ENCODE measurements at places on chromosomes 5 and 9.

DNA sequence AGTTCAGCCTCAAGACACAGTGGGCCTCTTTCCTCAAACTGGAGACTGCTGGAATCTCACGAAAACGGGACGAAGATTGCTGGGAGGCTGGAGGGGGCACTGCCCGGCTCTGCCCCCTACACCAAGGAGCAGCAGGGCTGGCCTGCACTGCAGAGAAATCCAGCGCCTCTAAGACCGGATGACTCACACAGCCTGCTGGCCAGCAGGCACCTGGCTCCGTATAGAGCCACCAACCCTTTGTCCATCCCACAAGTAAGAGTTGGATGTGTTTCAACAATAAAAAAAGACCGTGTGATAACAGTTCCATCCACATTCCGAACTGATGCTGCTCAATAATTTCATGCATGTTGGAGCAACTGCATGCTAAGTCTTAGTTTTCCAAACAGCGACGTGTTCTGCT is 11.5 kb downstream of the CCDC127 start:
- no peak for DNase-seq

DNA sequence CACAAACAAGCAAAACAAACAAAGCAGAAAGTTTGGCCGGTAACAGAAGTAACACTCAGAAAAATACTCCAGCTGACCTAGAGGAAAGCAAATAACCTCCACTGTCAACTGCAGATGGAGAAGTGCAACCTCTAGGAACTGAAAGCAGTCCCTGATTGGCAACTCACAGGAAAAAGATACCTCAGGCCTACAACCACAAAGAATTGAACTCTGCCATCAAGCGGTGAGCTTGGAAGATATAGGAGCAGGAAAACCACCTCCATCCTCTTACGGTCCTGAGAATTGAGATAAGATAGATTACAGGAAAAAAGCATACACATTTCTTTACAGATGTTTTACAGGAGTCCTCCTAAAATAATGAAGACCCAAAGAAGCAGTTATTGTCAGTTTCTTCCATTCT is 184.5 kb downstream of the PDZD2 start:
- DNase-seq: no peak

DNA sequence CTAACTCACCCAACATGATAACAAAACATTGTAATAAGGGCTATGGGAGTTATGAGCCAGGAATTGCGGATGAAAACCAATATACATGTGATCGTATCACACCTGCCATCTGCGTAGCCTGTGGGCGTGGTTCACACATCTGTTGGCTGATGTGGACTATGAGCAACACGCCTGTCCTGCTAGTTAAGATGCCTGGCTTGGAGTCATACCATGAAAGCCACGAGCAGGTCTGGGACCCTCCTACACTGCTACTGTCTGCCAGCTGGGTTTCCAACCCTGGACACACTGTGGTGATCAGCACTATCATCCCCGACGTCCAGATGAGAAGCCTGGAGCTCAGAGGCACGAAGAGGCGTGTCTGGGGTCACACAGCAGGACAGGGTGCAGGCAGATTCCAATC is 40.2 kb downstream of the STK10 start:
- no peak for DNase-seq

- no peak for DNase-seq
Measured at GRCh38 chr5:74954919-74955318, 88.7 kb upstream of the FAM169A start.

DNA sequence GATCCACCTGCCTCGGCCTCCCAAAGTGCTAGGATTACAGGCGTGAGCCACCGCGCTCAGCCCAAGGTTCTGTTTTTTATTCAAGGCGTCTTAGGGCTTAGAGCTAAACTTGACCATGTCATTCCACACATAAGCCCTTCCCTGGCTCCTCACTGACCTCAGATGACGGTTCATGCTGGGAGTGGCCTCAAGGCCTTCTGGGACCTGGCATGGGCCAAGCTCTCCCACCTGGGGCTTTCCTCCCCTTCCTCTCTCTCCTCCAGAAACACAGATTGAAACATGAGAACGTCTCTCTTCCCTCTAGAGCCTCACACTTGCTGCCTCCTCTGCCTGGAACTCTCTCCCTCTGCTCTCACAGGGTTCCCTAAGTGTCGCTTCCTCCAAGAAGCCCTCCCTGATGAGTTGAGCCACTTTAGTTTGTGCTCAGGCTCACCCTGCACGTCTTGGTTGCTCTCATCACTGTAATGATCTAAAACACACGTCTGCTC is 155.6 kb upstream of the IER5L start:
- DNase-seq: no peak

DNA sequence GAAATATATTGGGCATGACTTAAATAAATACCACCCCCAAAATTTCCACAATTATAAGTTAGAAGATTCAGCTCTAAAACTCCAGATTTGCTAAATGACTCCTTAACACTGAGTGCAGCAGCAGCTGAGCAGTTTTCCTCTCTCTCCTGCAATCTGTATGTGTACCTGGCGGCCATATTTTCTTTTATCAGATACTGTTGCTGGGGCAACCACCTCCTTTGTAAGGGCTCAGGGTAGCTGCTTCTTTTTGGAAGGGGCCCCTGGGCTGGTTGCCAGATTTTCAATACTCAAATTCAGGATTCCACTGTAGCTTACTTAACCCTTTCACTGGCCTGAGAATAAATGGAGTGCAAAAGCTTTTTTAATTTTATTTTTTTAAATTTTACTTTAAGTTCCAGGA is 197.0 kb downstream of the TAF11L14 start:
- peak; percentile 93 for DNase-seq

DNA sequence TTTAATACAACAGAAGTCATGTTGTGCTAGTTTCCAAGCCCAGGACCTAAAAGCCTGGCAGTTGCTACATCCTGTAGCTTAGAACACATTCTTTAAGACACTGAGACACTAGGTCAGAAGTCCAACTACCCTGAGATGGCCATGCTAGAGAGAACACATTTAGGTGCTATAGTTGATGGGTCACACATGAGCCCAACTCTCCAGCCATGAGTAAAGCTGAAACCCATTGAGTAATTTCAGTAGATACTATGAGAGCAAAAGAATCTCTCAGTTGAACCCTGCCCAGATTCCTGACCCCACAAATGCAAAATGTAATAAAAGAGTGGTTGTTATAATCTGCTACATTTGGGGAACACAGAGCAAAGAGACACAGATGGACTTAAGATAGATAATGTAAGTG is 164.4 kb downstream of the SEMA5A start:
- DNase-seq: no peak

- no peak for DNase-seq
Measured at GRCh38 chr5:143055596-143056338, 285.6 kb downstream of the ARHGAP26 start.

GRCh38 chr5:62143268-62144229 is 162.5 kb upstream of the KIF2A start:
- DNase-seq: peak; percentile 12

DNA sequence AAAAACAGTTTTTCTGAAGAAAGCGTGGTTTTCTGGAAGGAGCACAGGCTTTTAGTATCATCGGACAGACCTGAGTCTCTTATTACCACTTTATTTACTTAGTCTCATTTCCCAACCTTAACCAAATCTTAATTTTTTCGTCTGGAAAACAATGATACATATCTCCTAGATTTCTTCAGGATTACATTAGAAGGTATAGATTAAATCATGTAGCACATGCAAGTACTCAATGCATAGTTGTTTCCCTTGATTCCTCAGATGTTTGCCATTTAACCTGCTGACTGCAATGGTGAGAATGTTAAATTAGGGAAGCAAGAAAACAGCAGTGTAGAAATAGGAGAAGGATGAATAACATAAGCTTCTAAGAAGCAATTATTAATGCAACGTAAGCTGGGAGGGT is 289.4 kb downstream of the PDE4D start:
- DNase-seq: no peak

- no peak for DNase-seq
Measured at GRCh38 chr9:89383030-89383720, 64.9 kb downstream of the SECISBP2 start.

DNA sequence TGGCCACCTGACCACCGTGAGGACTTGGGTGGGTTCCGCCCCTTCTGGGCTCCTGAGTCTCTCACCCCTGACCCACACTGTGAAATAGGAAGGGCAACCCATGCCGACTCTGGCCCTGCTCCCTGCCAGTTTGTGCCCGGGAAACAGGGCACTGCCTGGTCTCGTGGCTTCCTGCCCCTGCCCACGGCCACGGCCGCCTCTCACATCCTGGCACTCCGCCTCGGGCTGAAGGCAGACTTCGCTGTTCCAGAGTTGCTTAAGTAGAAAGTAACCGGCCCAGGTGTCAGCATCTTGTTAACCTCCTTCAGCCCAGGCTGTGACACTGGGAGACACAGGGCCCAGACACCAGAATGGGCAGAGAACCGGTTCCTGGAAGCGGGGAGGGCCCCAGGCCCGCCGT is 68.7 kb upstream of the RNU6ATAC start:
- DNase-seq: no peak

- DNase-seq: no peak
Measured at GRCh38 chr9:104772714-104773510, 9.0 kb downstream of the NIPSNAP3B start.

DNA sequence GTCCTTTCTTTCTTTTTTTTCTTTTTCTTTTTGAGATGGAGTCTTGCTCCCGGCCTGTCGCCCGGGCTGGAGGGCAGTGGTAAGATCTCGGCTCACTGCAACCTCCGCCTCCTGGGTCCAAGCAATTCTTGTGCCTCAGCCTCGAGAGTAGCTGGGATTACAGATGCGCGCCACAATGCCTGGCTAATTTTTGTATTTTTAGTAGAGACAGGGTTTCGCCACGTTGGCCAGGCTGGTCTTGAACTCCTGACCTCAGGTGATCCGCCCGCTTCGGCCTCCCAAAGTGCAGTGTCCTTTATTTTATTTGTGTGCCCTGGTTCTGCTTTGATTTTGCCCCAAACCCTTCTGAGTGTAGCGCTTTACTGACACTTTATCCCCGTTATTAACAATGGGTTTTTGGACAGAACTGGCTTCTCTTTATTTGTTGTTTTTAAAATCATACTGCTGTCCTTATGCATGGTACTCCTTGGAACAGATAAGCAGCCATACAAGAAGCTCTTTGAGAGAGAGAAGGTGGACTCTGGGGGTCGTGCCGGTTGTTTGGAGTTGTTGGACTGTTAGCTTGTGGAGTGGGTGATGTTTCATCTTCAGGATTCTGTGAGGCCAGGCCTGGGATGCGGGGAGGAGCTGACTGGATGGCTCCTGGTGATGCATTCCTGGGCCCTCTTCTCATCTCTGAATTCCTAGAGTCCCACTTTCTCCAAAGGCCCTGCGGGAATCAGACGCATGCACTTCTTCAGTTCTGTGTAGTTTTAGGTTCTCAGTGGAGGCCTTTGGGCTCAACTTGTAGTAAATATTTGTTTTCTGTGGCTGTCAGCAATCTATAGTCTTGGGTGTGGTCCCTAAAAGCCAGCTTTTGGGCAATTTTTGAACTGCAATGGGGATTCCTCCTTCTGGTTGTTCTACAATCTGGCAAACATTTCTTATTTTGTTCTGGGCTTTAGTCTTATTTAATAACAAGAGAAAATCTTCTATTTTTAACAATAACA is 47.8 kb downstream of the PTTG1 start:
- no peak for DNase-seq

- DNase-seq: no peak
Measured at GRCh38 chr5:58215364-58215763, 244.5 kb downstream of the PLK2 start.

DNA sequence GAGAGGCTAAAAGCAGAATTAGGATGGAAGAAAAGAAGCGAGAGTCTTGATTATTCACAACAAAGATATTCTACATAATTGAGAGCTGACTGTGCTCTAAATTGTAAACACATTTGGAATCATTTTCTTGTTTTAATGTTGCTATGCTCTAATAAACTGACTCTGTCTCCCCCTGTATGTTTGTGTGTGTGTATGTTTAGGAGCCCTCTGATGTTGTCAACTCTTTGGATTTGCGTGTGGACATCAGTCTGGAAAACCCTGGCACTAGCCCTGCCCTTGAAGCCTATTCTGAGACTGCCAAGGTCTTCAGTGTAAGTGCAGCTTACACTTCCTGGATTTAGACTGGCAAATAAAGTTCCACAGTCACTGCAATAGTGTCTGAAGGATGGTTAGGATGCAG is 37.8 kb downstream of the MOCS2 start:
- no peak for DNase-seq

- DNase-seq: no peak
Measured at GRCh38 chr9:74589576-74589975, 92.4 kb downstream of the RORB start.

DNA sequence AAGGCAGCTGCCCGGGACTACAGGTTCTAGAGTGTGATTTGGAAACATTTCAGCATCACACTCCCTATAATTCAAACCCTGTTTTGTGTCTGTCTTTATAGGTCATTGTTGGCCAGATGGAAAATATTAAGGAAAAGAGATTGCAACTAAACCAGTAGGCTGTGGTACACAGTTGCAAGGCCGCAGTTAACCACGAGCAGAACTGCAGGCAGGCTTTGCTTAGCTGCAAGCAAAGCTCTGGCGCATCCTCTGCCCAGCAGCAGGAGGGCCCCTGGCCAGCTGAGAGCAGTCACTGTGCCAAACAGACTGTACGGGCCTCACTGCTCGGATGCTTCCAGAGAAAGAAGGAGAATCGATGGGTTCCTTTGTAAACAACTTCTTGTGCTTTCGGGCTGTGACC is 204.5 kb downstream of the DENND1A start:
- peak; percentile 18 for DNase-seq

DNA sequence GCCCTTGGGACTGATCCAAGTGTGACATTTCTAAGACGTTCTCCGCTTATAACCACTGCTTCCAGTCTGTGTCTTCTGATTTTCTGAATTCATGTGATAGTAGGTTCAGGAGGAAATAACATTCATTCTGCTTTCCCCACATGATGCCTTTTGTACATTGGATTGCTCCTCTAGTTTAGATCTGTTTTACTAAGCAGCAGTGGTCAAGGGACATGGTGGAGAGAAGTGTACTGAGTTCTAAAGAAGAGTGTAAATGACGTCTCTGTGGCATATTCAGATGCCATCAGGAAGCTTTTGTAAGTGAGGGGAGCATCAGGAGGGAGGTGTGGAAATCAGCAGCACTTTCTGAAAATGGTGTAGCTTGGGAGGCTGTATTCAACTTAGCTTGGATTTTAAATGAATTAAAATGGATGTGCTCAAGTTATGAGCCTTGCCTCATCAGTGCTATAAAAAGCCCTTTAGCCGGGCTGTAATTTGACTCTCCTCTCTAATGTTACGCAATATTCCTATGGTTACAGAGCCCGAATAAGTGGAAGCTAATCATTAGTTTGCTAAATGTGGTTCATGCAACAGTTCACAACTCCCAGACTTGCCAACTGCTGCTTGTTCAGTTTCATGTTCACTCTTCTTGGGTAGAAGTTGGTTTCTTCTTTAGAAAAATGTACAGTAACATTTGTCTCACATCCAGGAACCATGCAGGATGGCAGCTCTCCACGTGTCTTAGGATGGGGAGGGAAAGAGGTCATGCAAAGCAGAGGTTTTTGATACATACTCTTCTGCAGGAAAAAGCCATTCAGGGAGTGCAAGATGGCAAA is 281.3 kb downstream of the ARHGAP26 start:
- peak; percentile 83 for DNase-seq

DNA sequence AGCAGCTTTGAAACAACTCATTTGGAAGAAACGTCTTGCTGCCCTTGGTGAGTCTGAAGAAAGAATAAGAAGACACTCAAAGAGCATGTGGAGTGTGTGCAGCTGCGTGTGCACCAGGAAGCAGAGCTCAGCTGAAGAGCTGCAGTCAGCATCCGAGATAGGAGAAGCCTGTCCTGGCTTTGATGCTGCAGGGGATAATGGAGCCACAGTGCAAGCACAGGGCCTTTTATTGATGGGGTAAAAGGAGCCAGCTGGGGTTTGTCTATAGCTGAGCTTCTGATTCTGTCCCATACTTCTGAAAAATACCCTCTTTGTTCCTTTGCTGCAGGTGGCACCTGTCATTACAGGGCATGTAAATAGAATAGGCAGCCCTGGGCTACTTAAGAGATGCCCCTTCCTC is 375.7 kb upstream of the ZNF462 start:
- peak; percentile 26 for DNase-seq

- DNase-seq: peak; percentile 28
Measured at GRCh38 chr9:106321394-106322180, 541.4 kb upstream of the ZNF462 start.
